ENCODE measurements at places on chromosomes 13 and 19. TPM values are rescaled to one million over a fixed set of nuclear protein-coding genes. Genes with fewer than 3 reads are reported as not detected.
A peak's percentile ranks its signal among the peaks of the same experiment; 100 is the strongest.

Gene ZNF555
- 7.3 TPM for total RNA-seq

GRCh38 chr19:13057744-13058143 lies 44.9 kb downstream of the LYL1 start:
- DNase-seq = no peak

DNA sequence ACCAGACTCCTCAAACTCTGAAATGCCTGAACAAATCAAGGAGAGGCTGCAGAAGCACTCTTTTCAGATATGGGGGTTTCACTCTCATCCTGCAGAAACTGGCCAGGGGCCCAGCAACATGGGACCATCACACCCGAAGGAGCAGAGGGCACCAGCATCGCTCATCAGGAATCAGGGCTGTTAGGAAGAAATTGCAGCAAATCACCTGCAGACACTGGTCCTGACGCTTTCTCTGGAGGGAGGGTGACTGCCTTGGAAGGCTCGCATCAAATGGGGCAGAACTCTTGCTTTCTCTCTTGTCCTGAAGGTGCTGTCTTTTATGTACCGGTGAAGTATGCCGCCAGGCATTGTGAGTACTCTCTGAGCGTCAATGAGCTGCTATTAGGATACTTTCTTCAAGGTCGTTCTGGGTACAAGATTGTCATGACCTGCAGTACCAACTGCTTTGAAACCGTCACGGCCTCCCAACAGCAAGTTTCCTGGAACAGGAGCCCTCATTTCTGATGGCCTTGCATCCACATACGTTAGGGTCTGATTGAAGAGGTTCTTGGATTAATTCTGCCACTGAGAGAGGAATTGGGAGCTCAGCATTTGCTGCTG lies 155.7 kb upstream of the SOX1 start:
- DNase-seq = no peak

DNA sequence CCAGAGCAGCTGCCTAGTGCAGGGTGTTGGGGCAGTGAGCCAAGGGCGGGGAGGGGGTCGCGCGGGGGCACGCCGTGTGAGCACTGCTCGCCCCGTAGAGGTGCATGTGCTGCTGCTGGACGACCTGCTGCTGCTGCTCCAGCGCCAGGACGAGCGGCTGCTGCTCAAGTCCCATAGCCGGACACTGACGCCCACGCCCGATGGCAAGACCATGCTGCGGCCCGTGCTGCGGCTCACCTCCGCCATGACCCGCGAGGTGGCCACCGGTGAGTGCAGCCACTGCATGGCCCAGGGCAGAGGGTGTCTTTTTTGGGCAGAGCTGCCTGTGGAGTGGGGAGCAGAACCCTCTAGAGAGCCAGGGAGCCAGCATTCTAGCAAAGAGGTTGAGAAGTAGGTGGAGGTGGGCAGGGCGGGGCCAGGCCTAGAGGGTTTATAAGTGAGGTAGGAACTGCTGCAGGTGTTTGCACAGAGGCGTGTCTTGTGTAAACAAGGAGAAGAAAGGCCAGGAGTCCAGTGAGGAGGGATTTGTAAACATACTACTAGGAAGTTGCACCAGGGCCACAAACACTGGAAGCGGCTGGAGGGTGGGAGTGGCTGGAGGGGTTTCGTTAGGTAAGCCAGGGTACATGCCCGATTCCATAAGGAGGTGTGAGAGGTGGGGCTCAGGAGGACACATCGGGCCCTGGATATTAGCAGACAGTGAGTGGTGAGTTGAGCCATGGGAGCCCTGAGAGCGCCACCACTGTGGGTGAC lies 21.3 kb downstream of the ARHGEF1 start:
- DNase-seq = no peak

DNA sequence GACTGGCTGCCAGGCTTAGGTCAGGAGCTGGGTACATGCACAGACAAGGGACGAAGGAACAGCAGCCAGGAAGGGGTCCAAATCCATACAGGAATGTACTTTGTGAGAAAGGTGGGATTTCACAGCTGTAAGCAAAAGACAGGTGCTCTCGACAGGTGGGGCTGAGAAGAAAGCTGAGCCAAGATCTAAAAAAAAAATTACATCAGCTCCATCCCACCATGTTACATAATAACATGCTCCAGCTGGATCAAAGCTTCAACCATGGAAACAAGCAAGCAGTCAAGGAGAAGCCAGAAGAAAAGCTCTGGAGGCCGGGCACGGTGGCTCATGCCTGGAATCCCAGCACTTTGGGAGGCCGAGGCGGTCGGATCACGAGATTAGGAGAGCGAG lies 8.0 kb downstream of the UBXN6 start:
- DNase-seq = no peak

DNA sequence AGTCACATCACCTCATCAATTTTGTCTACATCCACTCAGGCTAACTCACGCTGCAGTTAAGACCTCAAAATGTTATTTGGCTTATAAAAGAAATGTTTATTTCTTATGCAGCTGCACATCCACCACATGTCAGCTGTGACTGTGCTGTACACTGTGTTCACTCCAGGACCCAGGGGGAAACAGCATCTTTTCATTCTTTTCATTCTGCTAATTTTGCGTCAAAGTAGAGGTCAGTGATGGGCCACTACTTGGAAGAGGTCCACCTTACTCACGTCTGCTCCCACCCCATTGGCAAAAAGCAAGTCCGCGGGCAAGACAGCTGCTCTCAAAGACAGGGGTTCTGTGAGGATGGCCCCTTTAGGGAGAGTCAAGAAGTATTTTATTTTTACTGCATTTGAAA lies 4.5 kb upstream of the DCT start:
- no peak for DNase-seq

DNA sequence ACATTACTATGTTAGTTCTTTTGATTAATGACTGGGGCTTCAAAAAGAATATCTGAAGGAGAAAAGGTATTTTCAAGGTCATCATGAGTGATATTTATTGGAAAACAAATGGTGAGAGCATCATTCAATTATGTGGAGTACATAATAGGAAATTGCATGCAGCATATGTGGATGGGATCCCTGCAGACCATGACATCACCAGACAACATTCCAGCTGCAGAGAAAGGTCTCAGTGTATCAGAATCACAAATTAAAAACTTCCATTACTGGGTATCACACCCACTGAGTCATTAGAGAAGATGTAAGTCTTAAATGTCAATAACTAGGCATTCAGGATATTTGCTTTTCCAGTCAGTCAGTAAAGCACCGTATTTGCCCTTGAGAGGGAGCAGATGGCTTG lies 574.4 kb upstream of the SLC10A2 start:
- no peak for DNase-seq

DNA sequence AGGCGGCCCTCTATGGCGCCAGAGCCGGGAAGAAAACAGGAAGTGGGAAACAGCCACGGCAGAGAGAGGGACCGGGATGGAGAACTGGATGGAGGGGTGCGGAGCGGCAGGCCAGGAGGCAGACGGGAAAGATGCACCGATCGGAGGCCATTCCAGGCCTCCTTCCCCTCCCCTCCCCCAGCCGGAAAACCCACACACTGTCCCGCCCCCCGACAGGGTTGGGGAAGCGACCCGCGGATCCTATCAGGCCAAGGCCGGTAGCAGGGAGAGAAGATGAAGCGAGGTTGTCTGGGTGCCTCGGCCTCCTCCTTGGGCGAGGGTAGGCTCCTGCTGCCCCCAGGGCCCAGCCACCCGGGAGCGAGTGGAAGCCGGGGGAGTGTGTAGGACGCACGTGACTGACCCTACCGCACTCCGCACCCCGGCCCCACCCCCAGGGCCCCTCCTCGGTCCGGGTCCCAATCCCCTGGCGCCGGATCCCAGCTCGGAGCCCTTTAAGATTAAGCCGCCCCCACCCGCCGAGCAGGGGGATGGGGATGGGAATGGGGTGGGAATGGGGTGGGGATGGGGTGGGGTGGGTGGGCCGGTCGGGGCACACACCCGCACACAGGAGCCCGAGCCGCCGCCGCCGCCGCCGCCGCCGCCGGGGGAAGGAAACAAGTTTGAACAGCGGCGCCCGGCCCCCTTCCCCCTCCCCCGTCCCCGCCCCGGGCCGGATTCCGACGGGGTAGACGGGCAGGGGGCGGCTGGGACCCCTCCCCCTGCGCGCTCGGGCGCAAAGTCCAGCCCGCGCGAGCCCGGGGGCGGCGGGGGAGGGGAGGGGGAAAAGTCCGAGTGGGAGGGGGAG lies 1.5 kb downstream of the ERF start:
- peak; percentile 72 for DNase-seq

All from GM23248 (cell line).